ENCODE measurements at places on chromosomes 6 and 20.

GRCh38 chr20:13101276-13101675, 92.5 kb downstream of the SPTLC3 start:
- no peak for DNase-seq

DNA sequence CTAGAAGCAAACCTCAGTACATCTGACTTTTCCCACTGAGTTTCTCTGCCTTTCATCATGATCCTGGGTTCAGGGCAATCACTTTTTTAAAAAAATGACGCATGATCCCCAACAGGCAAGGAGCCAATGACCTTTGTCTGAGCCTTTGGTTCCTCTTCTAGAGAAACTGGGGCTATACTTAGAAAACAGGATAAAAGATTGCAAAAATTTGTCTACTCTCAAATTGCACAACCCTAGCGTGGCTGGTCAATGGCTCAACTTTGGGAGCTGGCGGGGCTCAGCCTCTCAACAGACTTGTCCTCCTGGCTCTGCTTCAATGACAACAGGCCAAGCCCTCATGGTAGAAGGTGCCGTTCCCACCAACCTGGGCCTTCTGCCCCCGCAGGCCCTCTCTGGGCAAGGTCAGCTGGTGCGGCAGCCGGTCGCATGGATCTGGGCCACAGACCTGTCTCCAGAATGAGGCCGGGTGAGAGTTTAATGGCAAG, 48.7 kb downstream of the PDYN start:
- DNase-seq: peak; percentile 86

DNA sequence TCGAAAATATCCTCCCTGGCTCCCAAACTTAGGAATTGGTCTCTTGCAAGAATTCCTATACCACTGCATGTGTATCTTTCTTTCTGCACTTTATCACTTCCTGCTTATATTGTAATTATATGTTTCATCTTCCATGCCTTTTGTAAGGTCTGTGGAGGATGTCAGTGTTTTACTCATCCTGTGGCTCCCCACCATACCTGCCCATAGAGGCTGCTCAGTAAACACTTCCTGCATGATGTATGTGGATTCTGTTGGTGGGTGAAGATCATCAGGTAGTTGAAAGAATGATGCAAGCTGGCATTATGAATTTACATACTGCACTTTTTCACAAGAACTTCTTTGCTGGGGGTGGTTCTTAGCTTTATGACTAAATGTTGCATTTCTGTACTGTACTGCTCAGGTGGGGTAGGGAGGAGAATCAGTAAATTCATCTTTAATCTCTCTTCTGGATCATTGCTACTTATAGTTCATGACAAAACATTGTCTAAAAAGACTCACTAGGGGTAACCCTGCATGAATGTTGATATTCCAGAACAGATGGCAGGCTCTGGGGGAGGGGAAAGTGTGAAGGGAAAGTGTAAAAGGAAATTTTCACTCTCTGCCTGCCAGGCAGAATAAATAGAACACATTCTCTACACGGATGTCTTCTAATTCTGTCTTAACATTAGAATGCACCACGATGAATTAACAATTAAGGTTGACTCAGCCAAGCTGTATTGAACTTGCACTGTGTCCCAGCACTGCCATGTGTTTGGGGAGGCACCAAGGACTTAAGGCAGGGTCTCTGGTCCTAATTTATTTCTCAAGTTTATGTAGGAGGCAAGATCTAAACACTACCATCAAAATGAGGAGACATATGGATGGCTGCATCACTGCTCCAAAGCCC, 36.0 kb upstream of the KLHL31 start:
- no peak for DNase-seq

GRCh38 chr6:16438718-16439591, 200.6 kb downstream of the GMPR start:
- peak; percentile 44 for DNase-seq

DNA sequence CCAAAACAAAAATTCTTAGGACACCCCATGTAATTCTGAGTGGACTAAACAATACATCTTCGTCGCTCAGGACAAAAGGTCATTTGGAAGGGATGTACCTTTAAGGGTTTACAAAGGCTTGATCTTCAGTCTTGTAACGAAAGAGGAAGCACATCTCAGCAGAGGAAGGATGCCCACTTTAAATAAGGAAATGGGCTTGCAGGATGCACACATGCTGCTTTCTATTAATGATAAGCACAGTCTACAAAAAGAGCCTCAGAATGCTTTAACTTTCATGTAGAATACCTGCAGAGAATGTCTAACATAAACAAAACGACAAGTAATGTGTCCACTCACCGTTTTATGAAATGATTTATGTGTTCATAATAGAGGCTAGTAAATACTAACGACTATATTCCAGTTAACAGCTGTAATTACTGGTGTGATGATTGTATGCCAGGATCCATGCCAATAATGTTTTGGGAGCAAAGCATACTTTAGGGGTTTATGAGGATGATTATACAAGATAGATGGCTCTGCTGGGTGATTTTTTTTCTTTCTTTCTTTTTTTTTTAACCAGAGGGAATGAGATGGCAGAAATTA, 216.9 kb downstream of the GMDS start:
- DNase-seq: peak; percentile 83

- peak; percentile 22 for DNase-seq
These were observed 2.7 kb upstream of the JAG1 start for GRCh38 chr20:10676518-10676917.

GRCh38 chr6:52190409-52190808, 4.2 kb downstream of the IL17A start:
- no peak for DNase-seq

GRCh38 chr20:25054096-25054820, 3.7 kb downstream of the ACSS1 start:
- no peak for DNase-seq

DNA sequence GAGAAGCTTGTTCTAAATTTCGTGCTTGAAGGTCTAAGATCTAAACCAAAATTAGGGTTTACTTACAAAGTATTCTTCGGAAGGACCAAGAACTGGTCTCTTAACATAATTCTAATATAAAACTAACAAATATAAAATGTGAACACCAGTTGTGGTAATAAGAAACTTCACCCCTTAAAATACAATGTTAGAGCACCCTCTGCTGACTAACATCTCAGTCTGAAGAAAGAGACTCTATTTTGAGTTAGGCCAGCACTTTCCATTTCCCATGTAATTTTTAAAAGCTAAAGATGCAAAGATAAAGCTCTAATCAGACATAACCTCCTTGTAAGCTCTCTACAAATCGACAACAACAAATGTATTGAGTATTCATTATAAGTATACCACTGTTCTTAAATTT, 24.6 kb downstream of the ATG5 start:
- peak; percentile 74 for DNase-seq

GRCh38 chr20:41340327-41341055, at the start of gene LPIN3:
Gene LPIN3, plus strand, starts transcription at chr20:41340821. Its CDS starts 4,983 bp downstream, at chr20:41345804.
- DNase-seq: peak; percentile 90

- DNase-seq: no peak
These were observed 64.8 kb upstream of the NAA20 start for GRCh38 chr20:19952392-19952791.

- no peak for DNase-seq
These were observed 142.1 kb upstream of the SULF2 start for GRCh38 chr20:47927385-47927851.

- DNase-seq: no peak
These were observed 395 bp downstream of the NELFE start for GRCh38 chr6:31958412-31958740.

- DNase-seq: no peak
These were observed 26.7 kb upstream of the PDE10A start for GRCh38 chr6:165689699-165690098.

DNA sequence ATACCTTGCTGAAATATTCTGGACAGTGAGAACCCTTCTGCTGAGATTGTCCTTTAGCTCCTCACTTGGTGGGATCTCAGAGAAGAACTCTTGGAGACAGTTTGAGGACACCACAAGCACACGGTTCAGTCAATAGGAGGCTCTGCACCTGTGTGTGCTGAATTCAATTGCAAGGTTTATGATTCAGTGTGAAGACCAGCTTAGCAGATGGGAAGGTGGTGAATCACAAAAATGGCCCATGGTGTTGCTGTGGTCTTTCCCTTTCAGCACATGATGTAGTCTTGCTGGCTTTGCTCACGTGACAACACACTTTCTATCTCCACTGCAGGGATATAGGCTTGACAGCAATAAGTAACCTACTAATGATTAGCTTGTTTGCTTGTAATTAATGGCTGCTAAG, 270.3 kb downstream of the SLC24A3 start:
- no peak for DNase-seq

DNA sequence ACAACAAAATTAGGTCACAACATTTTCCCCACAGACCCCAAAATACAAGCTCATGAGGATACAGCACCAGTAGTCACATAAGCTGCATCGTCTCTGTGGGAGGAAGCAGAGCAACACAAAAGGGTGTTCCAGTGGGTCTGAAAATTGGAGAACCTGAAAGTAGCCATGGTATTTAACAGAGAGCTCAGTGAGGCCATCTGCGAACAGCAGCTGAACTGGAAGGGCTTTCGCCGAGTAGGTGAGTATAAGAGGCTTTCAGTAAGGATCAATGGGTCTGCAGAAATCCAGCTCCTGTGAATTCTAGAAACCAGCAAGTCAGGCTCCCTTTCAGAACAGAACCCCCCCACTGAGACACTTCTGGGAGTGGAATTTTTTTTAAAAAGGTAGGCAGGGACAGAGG, 120.0 kb upstream of the RREB1 start:
- no peak for DNase-seq

GRCh38 chr20:53402233-53403005, 191.2 kb downstream of the ZNF217 start:
- DNase-seq: no peak

- no peak for DNase-seq
These were observed 17.7 kb downstream of the POM121L2 start for GRCh38 chr6:27294409-27294808.

Measured in hematopoietic multipotent progenitor cell treated with erythropoietin and hydrocortisone succinate and interleukin-3 and kit ligand, for 4 days (in vitro differentiated cells).